ENCODE measurements at places on chromosomes 1 and 21.

DNA sequence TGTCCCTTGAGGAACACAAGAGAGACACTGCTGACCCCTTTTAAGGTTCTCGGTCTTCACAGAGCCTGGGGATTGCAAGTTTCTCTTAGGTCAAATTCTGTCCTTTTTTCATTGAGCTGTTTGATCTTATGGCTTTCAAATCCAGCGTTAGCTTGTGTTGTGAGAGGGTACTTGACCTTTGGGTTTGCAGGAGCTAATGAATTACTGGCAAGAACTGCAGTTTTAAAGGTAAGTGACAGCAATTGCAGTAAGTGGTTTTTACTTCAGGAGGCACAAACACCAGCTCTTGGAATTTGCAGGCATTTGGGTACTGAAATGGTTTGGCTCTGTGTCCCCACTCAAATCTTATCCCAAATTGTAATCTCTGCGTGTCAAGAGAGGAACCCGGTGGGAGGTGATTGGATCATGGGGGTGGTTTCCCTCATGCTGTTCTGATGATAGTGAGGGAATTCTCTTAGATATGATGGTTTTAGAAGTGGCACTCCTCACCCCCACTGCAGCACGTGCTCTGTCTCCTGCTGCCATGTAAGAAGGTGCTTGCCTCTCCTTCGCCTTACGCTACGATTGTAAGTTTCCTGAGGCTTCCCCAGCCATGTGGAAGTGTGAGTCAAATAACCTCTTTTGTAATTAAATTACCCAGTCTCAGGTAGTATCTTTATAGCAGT, 134.5 kb upstream of the LYPLAL1 start:
- no peak for DNase-seq

DNA sequence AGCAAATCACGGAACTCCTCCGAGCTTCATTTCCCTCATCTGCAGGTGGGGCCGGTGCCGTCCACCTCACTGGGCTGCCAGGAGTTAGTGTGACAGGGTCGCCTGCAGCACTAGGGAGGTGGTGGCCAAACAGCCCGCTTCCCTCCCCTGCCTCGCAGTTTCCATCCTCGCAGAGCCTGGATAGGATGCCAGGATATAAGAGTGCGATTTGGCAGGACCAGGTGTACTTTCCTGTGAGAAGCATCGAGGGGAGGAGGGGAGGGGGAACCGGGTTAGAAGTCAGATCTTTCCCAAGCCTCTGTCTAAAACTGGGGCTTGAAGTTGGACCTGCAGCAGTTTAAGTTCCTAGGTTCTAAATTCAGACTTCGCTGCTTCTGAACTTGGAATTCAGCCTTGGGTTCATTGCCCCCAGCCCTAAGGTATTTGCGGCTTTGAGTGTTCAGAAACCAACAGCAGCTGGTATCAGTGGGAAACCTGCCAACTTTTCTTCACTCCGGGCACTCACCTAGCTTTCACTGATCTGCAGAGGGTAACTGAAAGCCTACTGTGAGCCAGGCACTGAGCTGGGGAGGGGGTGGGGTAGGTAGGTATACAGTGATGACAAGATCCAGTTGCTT, 1.7 kb upstream of the JUN start:
- DNase-seq: no peak

- DNase-seq: no peak
These were observed 79.5 kb downstream of the EVI5 start for GRCh38 chr1:92705446-92705845.

- no peak for DNase-seq
These were observed 11.6 kb downstream of the DPYD start for GRCh38 chr1:97909266-97909665.

DNA sequence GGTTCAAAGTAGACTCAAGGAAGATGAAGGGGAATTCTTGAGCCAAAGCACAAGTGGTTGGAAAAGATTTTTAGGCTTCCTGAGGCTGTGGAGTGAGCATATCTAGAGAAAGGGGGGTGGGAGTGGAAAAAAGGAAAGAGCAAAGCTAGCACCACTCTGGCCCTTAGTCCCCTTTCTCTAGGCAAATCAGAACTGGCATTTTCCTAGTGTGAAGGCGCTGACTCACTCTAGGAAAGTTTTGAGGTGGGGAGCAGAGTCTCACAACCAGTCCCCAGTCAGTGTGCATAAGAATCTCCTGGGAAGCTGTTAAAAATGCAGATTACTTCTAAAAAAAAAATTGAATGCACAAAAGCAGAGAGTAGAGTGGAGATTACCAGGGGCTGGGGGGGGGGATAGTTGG, 3.4 kb upstream of the GPR89B start:
- no peak for DNase-seq

GRCh38 chr1:84298684-84299535, 2.6 kb upstream of the SAMD13 start:
- no peak for DNase-seq

DNA sequence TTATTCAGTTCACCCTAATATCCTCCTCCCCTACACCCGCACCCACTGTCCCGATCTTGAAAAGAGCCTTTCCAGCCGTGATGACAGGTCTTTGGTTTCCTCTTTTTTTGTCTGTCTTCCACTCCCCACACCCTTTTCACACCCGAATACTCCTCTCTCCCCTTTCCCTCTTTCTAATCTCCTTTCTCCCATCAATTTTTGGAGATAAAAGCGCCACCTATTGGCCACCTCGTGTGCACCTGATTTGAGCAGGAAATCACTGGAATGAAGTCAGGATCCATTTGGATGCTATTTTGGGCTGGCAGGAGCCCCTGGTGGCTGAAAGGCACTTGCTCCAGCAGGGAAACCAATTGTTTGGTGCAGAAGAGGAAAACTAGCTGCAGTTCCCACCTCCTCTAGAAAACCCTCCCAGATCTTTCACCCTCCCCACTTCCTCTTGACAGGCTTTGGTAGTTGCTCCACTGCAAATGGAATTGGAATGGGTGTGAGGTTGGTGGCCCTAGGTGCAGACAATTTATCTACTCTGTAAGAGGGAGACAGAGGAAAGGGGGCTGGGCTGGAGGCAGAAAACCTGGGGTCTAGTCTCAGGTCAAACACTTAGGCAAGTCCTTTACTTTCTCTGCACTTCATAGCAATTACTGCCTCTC, 8.4 kb downstream of the FOXE3 start:
- no peak for DNase-seq

GRCh38 chr1:163897412-163898155, 575.8 kb downstream of the NUF2 start:
- peak; percentile 72 for DNase-seq

- no peak for DNase-seq
These were observed 45.1 kb upstream of the ROR1 start for GRCh38 chr1:63728611-63729226.

DNA sequence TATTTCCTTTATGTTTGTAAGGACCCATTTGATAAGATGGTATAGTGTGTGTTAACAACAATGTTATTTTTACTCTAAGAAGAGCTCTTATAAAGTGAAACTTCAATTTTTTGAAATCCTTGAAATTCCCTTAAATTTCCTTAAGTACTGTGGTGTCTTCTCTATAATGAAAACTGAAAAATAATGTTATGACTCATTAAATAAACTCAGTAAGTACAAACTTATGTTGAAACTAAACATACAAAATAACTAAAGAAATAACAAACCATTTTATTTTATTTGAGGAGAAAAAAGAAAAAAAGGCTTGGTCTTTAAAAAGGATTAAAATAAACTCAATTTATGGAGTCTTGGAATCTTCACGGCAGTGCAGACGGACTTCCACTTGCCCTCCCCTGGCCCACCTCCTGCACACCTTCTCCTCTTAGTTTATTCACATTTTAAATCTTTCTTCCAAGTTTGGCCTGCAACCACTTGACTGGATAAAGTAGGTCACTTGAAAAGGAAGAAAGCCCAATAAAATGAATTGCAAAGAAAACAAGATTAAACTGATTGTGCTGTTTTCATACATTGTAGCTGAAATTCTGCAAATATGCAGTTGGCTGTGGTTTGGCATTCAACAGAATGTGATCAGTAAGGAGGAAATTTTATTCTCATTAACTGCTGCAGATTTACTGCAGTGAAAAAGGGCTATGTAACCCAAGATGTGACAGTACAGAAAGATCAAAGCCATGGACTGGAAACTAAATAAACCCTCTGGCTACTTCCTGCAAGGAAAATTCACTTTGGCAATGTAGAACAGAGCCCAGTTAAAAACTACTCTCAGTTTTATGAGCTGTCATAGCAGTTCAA, 48.5 kb upstream of the SCYL3 start:
- DNase-seq: no peak
